Activated CD8-positive, alpha-beta memory T cell treated with anti-CD3 and anti-CD28 coated beads for 1 hour (primary cell): ENCODE measurements at places on chromosomes 5 and 9.
A peak's percentile ranks its signal among the peaks of the same experiment; 100 is the strongest.

- DNase-seq = no peak
Measured at GRCh38 chr9:76433406-76433805, 25.6 kb upstream of the GCNT1 start.

DNA sequence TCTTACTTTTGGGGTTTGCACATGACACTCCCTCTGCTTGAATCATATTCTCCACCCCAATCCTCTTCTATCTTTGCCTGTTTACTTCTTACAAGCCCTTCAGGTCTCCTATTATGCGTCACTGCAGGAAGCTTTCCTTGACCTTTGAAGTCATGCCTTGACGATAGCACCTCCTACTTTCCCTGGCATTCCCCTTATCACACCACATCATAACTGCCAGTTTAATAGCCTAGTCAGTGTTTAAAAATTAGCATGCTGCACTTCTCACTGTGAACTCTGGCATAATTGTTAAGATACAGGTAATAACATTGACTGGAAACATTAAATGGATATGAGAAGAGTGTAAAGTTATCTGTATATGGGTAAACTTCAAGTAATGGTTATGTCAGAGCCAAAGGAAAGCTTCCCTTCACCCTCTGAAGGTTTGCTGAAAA is 37.1 kb upstream of the CEP120 start:
- no peak for DNase-seq

- no peak for DNase-seq
Measured at GRCh38 chr9:8733131-8733954, 933.8 kb upstream of the DMAC1 start.

DNA sequence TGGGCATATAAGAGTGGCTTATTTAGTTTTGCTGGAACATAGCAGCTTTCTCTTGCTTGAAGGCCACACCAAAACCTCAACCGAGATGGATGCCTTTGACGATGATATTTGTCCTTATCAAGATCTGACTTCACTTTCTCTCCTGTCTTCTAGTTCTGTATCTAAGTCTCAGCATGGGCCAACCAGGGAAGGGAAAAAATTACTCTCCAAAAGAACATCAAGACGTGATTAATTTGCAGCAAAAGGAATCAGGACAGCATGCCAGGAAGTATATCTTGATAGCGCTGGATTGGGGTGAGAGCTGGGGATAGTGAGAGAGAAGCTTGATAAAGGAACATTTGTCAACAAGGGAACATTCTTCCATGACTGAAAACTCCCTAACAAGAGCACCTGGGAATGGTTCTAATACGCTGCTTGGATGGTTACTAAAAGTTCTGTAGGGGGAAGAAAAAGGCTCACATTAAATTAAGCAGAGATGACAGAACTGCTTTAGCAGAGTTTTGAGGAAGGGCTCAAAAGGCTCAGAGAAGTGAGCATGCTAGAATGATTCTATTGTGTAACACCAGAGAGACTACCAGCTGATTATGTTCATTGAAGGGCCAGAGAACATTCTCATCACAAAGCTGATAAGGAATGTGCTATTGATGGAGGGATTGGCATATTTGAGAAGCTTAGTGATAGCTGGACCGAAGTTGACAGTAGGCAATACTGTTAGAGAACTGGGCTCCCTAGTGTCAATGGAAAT is 21.6 kb upstream of the ANXA1 start:
- no peak for DNase-seq

- no peak for DNase-seq
Measured at GRCh38 chr9:86434039-86434726, 80.0 kb upstream of the TUT7 start.

- no peak for DNase-seq
Measured at GRCh38 chr5:76337953-76338451, 65.1 kb upstream of the IQGAP2 start.

GRCh38 chr9:134375011-134375390 is 48.7 kb downstream of the RXRA start:
- DNase-seq = no peak

DNA sequence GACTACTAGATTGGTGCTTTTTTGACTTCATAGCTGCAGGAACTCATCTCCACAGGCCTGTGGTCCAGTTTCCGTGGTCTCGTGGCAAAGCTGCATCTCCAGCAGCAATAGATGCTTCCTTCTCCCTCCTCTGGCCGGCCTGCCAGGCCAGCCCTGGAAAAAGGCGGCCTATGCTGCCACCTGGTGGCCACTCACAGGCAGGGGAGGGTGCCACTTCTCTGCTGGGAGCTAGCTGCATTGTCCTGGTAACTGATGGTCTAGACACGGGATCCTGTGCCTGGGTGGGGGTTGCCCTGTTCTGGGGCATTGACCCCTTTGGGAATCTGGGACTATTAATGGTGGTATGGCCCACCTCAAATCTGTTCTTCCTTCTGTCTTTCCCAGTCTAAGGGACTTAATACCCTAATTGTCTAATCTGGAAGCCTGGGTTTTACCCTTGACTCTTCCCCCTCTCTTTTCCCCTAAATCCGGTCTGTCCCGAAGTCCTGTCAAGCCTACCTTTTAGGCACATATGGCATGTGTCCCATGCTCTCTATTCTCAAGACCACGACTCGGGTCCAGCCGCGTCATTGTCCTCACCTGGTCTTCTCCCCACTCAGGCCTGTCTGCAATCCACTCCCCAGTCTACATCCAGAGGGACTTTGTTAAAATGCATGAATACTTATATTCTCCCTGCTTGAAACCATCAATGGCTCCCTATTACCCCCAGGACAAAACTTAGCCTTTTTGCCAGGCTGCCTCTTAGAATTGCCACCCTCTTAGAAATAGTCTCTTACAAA is 20.1 kb upstream of the PTGS1 start:
- peak; percentile 66 for DNase-seq

DNA sequence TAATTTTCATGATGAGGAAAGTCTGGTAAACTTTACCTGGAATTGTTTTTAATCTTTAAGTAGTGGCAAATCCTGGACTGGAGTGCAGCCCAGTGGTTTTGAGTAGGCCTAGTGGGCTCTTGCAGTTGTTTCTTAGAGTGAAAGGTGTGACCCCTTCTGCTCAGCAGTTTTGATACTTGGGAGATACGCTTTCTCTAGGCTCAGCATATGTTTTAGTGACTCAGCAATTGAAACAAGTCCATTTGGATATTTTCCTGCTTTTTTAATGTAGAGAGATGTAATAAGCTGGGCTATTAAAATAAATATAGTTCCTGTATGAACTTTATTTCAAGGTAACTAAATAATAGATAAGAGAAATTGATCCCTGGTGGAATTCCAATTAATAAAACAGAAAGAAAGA is 6.0 kb downstream of the POLR3G start:
- DNase-seq = no peak

- DNase-seq = no peak
Measured at GRCh38 chr9:93910598-93910997, 44.6 kb downstream of the BARX1 start.

DNA sequence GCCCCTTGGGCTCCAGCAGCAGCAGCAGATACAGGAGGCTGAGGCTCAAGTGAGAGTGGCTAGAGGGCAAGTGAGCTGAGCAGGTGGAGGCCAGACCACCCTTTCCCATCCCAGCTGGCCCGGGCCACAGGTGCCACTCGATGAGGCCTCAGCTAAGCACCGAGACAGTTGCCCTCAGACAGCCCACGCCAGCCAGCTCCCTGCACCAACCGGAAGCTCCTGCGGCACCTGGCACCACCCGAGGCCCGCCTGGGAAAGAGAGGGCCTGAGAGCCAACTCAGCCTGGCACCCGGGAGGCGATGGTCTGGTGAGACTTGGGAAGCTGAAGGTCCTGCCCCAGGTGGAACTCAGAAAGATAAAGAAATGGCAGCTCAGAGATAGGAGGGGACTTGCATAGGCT is 28.3 kb upstream of the TTLL11 start:
- DNase-seq = no peak

DNA sequence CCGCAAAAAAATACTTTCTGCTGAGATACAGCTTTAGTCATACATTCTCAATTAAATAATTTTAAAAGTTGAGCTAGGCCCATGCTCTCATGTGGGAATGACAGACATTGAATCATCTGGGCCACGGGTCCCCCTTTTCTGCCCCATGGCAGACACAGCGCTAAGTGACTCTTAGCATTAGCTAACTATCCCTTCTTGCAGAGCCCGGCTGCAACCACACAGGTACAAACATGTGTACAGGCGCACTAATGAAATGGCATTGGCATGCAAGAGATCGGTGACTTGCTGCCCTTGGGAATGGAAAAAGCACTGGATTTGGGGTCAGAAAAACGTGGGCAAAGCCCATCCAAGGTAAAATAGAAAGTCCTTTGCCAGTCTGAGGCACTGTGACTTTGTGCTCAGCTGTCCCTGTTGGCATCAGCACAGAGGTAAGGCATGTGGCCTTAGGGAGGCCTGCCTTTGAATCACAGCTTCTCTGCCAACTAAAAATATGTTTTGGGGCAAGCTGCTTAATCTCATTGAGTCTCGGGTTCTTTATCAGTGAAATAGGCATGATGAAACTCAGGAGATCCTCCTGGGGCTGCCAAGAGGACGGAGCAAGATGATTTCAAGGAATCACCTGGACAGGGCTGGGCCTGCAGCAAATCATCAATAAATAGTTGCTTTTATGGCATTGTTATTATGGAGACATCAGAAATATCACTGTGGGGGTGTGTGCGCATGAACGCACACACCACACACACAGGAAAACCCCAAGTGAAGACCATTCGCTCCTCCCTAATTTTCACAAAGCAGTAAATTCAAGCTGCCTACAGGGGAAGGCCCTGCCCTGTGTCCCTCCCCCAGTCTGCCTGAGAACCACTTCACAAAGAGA is 54.2 kb downstream of the WHRN start:
- no peak for DNase-seq

GRCh38 chr5:177493795-177494345 is 3.5 kb downstream of the PDLIM7 start:
- DNase-seq = no peak

GRCh38 chr5:128264564-128265360 is 181.2 kb downstream of the SLC12A2 start:
- no peak for DNase-seq

- no peak for DNase-seq
Measured at GRCh38 chr5:122402955-122403685, 91.1 kb downstream of the SNCAIP start.

GRCh38 chr5:24381861-24382489 is 262.8 kb downstream of the CDH10 start:
- no peak for DNase-seq

GRCh38 chr5:72649449-72649848 is 142.2 kb upstream of the ZNF366 start:
- DNase-seq = no peak

- DNase-seq = no peak
Measured at GRCh38 chr9:22210262-22210661, 201.2 kb upstream of the CDKN2B start.

GRCh38 chr5:56430422-56430821 is 197.3 kb upstream of the ANKRD55 start:
- DNase-seq = no peak

GRCh38 chr5:138029501-138029900 is 3.4 kb downstream of the FAM13B start:
- DNase-seq = no peak

- no peak for DNase-seq
Measured at GRCh38 chr5:142221091-142221860, 103.5 kb downstream of the SPRY4 start.

DNA sequence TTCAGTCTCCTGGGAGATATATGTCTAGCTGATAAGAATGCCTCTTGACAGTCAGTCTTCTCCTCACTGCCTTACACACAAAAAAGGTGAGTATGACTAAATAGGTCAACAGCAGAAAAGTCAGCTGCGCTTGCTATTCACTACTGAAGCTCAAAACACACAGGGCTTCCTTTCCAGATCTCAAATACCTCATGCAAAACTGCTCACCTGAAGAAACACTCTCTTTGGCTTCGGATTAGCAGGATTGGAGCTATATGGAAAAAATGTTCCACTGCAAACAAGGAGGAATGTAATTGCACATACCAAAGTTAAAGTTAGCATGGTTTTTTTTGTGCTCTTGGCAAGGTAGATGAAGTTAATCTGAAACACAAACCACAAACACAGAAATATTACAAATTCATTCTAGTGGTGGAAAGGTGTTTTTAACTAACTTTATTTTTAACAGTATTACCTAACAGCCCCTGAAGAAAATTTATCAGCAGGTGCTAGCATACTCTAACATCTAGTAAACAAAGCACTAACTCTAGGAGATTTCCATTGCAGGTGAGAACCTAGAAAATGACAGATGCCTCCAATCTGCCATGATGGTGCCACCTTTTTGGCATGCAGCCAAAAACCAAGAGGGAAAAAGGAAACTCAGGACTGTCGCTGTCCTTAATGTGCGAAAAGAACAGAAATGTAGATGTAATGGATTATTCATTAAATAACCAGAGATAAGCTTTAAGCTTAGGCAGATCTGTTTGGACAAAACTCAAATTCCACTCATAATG is 31.8 kb downstream of the ERMP1 start:
- DNase-seq = no peak

GRCh38 chr5:311963-312362 is 9.6 kb upstream of the AHRR start:
- no peak for DNase-seq

DNA sequence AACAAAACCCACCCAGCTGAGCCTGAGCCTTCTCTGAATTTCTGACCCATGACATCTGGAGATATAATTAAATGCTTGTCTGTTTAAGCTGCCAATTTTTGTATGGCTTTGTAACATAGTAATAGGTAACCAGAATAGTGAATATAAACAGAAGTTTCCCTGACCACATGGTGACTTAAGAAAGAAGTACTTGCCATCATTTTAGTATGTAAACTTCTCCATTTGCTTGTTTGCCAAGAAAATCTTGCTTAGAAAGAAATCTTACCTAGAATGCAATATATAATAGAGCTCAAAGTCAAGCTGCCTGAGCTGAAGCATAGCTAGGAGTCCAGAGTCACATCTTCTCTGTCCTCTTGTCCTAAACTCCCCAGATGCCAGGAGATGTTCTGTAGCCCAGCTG is 117.0 kb downstream of the PCSK1 start:
- DNase-seq = no peak

DNA sequence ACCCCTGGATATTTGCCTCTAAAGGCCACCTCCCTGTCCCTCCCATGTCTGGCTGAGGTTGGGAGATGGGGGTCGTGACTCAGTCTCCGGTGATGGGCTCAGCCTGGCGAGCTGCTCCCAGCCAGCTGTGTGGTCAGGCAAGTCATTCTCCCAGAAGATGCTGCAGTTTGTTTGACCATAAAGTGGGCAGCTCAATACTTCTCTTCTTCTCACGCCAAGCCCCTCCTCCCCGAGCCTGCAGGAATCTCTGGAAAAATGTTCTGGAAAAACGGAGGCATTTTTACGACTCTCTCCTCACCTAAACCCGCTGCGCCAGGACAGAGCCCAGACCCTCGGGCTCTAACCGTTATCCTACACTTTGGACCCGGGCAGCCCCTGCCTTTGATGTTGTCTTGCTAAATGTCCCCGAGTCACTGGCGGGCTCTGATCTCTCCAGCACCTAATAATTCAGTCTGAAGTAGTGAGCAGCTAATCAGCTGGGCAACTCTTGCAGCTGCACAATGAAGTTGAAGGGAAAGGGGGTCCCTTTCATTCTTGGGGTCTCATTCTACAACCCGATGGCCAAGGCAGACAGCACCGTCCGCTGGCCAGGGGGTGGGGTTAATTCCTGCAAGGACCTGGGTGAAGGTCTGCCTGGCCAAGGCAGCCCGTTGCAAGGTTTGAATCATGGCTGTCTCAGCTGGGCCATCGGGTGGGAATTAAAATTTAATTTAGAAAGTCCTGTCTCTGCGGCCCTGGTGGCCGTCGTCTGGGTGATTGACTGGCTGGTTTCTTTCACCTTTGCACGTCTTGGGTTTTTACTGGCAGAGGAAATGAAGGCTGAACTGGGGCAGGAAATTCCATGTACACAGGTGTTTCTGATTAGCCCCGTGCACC is 12.3 kb downstream of the DCANP1 start:
- no peak for DNase-seq
